ENCODE measurements at places on chromosomes 7 and 10.
A peak's percentile ranks its signal among the peaks of the same experiment; 100 is the strongest.

DNA sequence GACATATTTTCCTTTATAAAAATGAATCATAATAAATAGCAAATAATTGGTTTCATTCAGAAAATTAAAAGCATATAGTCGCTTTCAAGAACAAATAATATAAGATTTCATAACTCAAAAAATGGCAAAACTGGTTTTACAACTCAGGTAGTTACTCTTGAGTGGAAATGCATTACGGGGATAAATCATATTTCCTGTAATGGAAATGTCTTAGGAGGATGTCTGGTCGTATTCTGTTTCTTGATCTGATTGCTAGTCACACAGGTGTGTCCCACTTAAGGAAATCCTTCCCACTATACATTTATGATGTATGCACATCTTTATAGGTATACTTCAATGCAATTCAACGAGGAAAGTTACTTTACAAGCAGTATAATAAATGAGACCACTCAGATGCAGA, 20.7 kb downstream of the NRAP start:
- DNase-seq: no peak

GRCh38 chr10:132309879-132310591, 2.3 kb upstream of the STK32C start:
- DNase-seq: no peak

DNA sequence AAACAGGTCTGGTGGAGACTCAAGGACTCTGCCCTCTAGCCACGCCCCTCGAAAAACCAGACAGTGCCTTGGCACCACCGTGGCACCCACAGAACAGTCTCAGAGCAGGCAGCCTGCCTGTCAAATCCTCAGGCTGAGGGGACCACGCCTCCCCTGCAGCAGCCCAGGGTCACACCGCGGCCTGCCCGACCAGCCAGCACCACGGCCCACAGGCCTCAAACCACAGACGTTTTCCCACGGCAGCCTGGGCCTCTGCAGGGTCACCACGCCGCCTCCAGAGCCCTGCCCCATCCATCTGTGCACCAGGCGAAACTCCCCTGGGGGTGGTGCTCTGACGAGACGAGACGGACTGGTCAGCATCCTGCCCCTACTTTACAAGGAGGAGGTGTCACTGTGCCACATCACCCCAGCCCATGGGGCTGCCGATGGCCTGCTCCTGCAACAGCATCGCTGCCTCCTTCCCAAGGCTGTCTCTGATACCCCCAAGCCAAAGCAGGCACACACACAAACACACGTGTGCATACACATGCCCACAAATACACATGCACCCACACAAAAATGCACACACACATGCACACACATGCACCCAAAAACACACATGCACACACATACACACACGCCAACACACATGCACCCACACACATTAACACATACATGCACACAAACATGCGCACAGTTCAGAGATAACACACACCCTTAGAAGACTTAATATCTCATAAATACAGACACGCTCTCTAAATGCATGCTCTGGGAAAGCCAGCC, 24.6 kb downstream of the PAPOLB start:
- no peak for DNase-seq

DNA sequence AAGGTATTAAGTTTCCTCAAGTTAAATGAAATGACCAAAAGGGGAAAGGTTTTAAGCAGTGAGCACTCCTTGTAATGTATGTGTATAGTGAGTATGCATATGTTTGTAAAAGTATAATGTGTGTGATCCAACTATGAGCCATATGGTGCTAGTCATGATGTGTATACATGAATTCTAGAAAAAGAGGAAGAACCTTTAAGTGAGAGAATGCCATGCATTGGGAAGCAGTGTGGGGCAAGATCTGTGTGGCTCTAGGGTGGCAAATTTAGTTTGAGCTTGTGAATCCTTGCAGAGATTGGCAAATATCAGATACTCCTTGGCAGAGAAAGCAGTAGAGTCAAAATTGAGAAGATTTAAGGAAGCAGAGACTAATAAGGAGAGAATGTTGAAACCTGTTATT, 435.0 kb downstream of the AUTS2 start:
- no peak for DNase-seq

DNA sequence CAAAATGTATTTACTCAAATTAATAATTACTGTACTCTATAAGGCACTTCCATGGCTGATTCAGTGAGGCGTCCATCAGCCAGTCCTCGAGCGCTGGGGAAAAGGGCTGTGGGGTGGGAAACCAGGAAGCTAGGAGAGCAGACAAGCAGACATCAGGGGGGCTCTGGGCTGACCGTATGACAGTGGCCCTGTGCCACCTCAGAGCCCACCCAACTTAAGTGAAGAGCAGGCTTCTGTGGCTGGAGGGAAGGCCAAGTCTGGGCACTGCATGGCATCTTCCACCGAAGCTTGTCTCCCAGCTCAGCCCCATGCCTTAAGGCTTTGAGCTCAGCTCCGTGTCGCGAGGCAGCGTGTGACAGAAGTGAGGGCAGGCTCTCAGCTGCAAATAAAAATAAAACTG, 464.5 kb upstream of the ZMIZ1 start:
- DNase-seq: no peak

DNA sequence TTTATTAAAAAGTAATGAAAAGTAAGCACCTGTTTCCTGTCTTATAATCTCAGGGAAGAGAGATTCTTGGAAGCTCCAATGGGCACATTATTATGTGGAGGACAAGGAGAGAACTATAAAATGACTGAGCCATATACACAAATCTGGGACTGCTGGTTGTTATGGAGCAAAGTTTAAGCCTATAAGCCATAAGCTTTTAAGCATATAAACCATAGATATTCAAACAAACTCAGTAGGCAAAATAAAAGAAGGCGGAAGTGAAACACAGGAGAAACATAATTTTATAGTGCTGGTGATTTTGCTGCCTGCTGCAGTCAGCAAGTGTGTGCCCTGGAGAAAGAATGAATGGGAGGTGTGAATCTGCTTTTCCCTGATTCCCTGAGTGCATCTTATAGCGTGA, 274.4 kb downstream of the KIF20B start:
- DNase-seq: no peak

- no peak for DNase-seq
Measured at GRCh38 chr10:88168171-88169036, 305.0 kb downstream of the PTEN start.

DNA sequence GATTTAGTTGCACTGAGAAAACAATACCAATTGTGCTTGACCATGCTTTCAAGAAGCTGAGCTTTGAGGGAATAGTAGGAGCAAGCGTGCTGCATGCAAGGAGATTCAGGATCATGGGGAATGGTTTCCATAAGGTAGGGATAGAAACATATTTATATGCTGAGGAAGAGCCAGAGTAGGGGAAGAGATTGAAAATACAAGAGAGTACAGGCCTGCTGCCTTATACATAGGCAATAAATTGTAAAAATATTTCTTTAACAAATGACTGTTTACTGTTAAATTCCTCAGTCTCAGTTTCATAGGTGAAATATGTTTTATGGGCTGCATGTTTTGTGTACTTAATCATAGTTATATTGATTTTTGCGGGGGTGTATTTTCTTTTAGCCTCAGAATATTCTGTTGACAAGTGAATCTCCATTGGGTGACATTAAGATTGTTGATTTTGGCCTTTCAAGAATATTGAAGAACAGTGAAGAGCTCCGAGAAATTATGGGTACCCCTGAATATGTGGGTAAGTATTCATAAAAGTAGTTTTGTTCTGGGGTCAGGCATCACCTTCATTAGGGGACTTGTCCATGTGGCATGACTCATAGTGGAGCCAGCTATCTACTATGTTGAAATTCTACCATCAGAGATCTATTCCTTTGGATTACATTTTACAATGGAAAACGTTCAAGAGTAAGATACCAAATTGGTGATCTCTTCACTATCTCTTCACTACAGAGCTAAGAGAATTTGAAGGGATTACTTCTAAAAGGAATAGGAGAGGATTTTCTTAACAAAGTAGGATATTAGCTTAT, 36.5 kb downstream of the STK17A start:
- DNase-seq: peak; percentile 16

- DNase-seq: no peak
Measured at GRCh38 chr7:27850531-27850930, 110.6 kb downstream of the TAX1BP1 start.

DNA sequence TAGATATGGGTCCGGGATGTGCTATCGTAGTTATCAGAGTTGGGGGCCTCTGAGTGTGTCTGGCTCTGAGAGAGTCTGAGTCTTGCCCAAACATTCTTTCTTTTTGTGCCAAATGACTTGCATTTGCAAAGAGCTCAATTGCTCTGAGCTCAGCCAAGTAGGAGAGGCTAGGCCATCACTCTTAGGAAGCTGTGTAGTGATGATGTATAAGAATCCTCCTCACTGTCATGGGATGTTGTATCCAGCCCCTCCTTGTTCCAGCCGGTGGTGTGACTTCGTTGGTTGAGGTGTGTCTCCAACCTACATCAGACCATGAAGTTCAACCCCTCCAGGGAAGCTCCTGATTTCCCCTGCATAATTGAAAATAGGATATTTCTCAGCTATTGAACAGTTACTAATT, 97.5 kb upstream of the NPS start:
- DNase-seq: no peak

- peak; percentile 58 for DNase-seq
Measured at GRCh38 chr7:151315038-151315655, 26.5 kb upstream of the NUB1 start.

- no peak for DNase-seq
Measured at GRCh38 chr10:131698232-131698631, 202.6 kb upstream of the PPP2R2D start.

DNA sequence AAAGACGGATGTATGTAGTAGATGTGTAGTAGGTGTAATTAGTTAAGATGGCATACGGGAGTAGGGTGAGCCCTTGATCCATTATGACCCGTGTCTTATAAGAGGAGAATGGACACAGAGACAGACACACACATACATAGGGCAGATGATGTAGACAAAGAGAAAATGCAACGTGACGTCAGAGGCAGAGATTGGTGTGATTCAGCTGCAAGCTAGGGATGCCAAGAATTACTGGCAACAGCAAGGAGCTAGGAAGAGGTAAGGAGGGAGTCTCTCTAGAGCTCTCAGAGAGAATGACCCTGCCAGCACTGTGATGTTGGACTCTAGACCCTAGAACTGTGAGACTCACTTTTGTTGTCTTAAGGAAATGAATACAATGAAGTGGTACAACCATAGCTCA, 247.0 kb upstream of the HABP2 start:
- peak; percentile 71 for DNase-seq

GRCh38 chr7:74039337-74039736, 11.4 kb downstream of the ELN start:
- DNase-seq: no peak

- DNase-seq: no peak
Measured at GRCh38 chr10:30027057-30028005, 32.1 kb downstream of the JCAD start.

DNA sequence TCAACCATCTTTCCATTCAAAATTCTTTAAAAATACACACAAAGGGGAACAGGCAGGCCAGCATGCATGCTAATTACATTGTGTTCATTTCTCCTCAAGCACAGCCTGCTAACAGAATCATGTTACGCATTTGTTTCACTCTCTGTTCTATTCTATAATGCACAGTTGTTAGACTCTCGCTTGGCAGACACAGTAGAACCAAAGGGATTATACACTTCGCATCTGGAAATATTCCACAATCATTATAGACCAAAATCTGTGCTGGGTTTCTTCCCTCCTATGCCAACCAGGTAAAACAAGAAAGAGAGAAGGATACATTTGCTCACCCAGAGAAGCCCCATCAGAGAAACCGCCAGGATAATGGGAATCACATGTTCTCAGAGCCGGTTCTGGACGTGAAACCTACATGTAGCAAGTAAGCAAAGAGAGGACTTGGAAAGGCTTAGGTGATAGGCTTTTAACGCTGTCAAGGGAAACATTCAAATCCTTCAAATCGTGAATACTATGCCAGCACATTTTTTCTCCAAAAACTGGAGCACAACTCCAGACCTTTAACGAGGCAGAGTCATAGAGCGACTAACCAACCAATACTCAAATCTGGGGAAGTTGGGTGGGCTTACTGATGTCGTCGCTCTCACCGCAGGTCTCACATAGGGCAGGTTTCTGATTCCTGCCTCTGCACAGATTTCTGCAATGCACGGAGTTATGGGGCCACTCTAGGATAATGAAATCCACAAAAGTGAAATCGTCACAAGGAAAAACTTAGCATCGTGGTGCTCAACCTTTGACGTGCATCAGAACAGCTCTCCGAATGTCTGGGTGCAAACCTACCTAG, 380.5 kb upstream of the AUTS2 start:
- no peak for DNase-seq

DNA sequence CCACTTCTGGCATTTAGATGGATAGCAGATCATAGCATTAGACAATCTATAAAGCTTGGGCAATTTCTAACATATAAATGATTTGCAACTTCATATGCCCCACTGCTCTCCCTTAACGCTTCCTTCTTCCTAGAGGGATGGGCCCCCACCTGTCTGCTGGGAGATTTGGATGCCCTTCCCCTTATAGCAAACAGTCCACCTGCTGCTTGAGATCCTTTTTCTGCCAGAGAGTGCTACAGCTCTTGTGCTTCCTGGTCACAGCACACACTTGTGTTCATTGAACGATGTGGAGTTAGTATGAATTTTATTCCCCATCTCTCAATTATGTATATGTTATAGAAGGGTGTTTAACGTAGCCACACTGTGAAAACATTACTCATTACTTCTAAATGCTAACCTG, 10.4 kb upstream of the PCGF5 start:
- DNase-seq: no peak

DNA sequence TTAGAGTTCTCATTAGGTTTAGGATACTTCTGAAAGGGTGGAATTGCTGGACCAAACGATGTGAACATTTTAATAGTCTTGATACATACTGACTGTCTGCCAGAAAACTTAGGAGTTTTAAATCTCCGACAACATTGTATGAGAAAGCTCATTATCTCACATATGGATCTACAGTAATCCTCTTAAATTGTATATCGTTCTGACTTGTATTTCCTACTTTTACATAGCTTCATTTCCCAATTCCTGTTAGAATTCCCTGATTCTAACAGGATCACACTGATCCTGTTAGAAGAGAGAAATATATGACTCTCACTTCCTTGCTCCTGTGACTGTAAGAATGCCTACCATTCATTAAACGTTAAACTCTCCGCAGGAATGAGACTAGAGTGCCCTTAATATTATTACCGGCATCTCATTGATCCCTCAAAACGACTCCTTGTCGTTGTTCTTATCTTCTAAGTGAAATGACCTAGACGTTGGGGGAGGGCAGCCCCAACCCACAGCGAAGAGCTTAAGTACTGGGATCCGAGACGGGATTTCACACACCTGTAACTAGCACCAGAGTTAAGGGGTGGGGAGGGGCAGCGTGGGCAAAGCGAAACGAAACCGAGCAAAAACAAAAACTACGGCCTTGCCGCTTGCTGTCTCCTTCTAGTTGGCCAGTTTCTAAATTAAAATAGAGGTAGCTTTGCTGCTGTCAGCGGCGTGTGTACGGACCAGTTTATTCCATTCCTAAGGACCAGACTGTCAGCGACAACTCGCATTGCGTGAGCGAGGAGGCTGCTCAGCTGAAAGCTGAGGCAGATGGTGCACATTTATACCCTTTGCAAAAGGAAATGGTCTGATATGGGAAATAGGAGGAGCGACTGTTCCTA, 678 bp upstream of the TMEM106B start:
- no peak for DNase-seq

- peak; percentile 21 for DNase-seq
Measured at GRCh38 chr7:100400656-100401055, 27.4 kb downstream of the PILRA start.

All from fibroblast of skin of scalp (primary cell).